ENCODE measurements at places on chromosomes 1 and 21.

DNA sequence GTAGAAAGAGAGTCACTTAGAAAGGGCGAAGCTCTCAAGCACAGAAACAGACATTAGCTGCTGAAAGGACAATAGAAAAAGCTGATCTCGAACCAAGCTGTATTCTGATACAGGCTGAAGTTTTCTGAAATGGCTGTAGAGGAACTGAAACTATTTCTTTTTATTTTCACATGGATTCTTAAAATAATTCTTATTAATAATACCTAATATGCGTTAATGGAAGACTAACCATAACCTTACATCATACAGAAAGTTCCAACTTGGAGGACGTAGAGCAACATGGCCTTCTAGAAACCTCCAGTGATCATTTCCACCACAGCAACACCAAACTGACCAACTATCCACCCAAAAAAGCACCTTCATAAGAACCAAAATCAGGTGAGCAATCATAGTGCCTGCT lies 52.8 kb upstream of the ACADM start:
- DNase-seq: no peak
- H3K27me3 ChIP-seq: no peaks in the 10 kb centered on the region
- no peaks in the 10 kb centered on the region for H3K4me1 ChIP-seq

- H3K27me3 ChIP-seq: no peaks in the 10 kb centered on the region
- no peaks in the 10 kb centered on the region for H3K36me3 ChIP-seq
- no peak overlapping the region for H3K27ac ChIP-seq
- H3K4me1 ChIP-seq: peaks cover 13% of the 10 kb centered on the region
Observed at GRCh38 chr1:172630056-172630818, 28.7 kb upstream of the FASLG start.

DNA sequence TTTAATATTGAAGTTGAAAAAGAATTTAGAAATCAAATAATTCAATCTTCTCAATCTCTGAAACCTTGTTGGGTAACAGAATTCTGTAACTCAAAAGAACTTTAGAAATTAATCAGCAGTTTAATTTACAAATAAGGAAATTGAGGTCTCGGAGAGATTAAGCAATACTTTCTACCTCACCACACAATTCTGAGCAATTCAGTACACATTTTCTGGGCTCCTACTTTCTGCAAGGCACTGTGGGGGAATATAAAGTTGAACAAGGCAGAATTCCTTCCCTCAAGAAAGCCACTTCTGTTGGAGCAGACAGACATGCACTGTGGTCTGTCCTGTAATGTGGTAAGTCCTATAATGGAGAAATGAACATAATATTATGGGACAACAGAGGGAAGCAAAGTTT lies 47.7 kb downstream of the MEF2D start:
- H3K27ac ChIP-seq: no peak overlapping the region
- H3K4me3 ChIP-seq: no peak overlapping the region
- no peak for DNase-seq
- H3K36me3 ChIP-seq: no peaks in the 10 kb centered on the region

GRCh38 chr1:210850556-210850955 lies 283.4 kb downstream of the KCNH1 start:
- H3K4me1 ChIP-seq: no peaks in the 10 kb centered on the region
- no peaks in the 10 kb centered on the region for H3K27me3 ChIP-seq
- no peaks in the 10 kb centered on the region for H3K36me3 ChIP-seq
- H3K27ac ChIP-seq: no peak overlapping the region

GRCh38 chr1:117660271-117660965 lies 54.6 kb downstream of the TENT5C start:
- H3K4me1 ChIP-seq: peaks cover 96% of the 10 kb centered on the region
- no peaks in the 10 kb centered on the region for H3K36me3 ChIP-seq
- H3K27ac ChIP-seq: peak overlapping the region; percentile 94
- H3K4me3 ChIP-seq: peak overlapping the region; percentile 51
- no peak for DNase-seq

DNA sequence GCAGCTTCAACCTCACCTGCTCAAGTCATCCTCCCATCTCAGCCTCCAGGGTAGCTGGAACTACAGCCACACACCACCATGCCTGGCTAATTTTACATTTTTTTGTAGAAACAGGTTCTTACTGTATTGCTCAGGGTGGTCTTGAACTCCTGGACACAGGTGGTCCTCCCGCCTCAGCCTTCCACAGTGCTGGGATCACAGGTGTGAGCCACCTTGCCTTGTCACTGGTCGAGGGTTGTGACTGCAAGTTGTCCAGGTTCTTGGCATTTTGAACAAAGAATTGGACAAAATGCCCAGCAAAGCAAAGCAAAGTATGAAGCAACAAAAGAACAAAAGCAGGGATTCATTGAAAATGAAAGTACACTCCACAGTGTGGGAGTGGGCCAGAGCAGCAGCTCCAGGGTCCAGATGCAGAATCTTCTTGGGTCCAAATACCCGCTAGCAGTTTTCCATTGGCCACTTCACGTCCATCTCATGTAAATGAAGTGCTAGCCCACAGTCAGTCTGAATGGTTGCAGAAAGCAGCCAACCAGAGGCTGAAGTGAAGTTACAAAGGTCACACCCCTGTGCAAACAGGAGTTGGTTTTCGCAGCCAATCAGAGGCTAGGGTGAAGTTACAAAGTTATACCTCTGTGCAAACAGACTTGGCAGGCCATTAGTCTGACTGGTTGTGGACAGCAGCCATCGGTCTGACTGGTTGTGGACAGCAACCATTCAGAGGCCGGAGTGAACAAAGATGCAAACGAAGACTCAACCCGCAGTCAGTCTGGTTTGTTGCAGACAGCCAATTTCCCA lies 109.5 kb upstream of the KIF26B start:
- no peaks in the 10 kb centered on the region for H3K36me3 ChIP-seq
- no peak overlapping the region for H3K4me3 ChIP-seq
- peaks cover 4% of the 10 kb centered on the region for H3K4me1 ChIP-seq
- H3K27me3 ChIP-seq: no peaks in the 10 kb centered on the region
- H3K27ac ChIP-seq: no peak overlapping the region
- DNase-seq: no peak

DNA sequence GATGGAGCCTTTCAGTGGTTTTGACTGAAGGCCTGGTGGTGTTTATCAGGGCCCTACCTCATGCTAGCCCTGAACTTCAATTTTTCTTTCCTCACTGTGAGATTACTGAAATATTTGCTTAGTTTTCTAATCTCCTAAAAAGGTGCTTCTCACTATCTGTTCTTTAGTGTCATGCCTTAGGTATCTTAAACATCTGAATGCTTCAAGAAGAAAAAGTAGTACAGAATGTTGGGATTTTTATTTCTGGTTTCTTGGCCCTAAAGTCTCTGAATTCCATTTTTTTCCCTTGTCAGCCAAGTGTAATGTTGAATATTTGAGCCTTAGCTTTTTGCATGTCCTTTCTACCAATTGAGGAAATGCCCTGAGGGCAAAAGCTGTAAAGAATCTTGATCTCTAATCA lies 47.9 kb upstream of the PRKACB start:
- no peak overlapping the region for H3K4me3 ChIP-seq
- peaks cover 3% of the 10 kb centered on the region for H3K27me3 ChIP-seq
- no peaks in the 10 kb centered on the region for H3K4me1 ChIP-seq
- H3K27ac ChIP-seq: no peak overlapping the region
- DNase-seq: no peak
- no peaks in the 10 kb centered on the region for H3K36me3 ChIP-seq

DNA sequence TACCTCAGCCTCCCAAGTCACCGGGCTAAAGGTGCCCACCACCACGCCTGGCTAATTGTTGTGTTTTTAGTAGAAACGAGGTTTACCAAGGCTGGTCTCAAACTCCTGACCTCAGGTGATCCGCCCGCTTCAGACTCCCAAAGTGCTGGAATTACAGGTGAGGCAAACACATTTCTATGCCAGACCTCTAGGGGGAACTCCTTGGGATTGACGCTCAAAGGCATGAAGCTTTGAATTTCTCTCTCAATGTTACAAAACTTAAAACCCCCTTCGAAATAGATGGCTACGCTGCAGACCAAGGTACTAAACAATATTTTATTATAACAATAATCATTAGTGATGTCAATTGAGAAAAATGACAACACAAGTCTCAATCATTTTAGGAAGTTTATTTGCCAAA lies 330.0 kb downstream of the SETD4 start:
- H3K4me1 ChIP-seq: no peaks in the 10 kb centered on the region
- H3K36me3 ChIP-seq: no peaks in the 10 kb centered on the region
- DNase-seq: no peak
- peaks cover 5% of the 10 kb centered on the region for H3K27me3 ChIP-seq
- no peak overlapping the region for H3K27ac ChIP-seq
- H3K4me3 ChIP-seq: no peak overlapping the region

DNA sequence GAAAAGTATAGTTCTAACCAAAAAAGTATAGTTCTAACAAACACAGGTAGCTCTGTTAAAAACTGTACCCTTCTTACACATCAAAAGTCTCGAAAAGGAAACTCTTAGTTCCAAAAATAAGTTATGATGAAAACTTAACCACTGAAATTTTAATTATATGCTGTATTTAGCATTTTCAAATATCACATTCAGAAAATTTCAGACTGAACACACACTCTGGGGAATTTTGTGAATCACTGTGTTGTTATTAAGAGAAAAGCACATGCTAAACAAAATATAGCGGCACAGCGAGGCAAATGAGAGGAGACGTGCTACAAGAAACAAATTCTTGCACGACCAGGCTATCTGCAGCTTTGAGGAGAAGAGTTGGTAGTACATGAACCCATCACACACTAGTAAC lies 30.4 kb downstream of the VAV3 start:
- H3K36me3 ChIP-seq: no peaks in the 10 kb centered on the region
- no peaks in the 10 kb centered on the region for H3K27me3 ChIP-seq
- peak overlapping the region; percentile 60 for H3K27ac ChIP-seq
- no peak for DNase-seq
- peaks cover 47% of the 10 kb centered on the region for H3K4me1 ChIP-seq

DNA sequence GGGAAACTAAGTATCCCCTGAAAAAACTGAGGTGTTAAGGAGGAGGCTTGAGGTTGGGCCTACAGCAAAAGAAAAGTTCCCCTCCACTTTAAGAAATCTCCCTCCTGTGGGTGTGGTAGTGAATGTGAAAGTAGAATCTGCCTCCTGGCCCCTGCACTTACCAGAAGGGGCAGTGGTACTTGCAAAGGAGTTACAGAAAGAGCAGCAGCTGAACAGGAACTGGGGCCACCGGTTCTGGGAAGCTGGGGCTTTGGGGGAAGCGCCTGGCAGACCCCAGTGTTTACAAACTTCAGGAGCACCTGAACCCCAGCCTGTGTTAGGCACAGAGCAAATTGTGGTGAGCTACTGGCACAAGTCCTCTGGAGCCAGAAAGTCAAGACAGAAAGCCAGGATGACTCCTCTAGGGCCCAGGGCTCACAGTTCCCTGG lies 250.2 kb upstream of the FGGY start:
- no peaks in the 10 kb centered on the region for H3K27me3 ChIP-seq
- H3K36me3 ChIP-seq: no peaks in the 10 kb centered on the region
- no peak overlapping the region for H3K4me3 ChIP-seq
- peak; percentile 30 for DNase-seq
- peak overlapping the region; percentile 38 for H3K27ac ChIP-seq

- H3K4me1 ChIP-seq: peaks cover 12% of the 10 kb centered on the region
- H3K27me3 ChIP-seq: no peaks in the 10 kb centered on the region
- H3K27ac ChIP-seq: no peak overlapping the region
Observed at GRCh38 chr1:31989964-31990363, 23.7 kb upstream of the KHDRBS1 start.

DNA sequence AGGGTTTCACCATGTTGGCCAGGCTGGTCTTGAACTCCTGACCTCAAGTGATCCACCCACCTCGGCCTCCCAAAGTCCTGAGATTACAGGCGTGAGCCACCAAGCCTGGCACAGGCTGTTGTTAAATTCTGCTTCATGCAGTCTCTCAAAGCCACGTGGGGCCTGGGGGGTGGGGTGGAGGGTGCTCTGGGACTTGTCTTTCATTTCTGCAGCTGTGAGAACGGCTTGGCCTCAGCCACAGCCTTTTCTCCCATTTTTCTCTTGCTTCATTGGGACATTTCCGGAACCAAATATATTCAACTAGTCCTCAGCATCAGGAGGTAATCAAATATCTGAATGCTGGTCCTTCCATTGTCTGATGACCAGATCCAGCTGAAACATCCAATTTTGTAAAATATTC lies 27.6 kb upstream of the KCNE2 start:
- DNase-seq: no peak
- H3K27me3 ChIP-seq: no peaks in the 10 kb centered on the region
- no peaks in the 10 kb centered on the region for H3K4me1 ChIP-seq
- no peak overlapping the region for H3K27ac ChIP-seq

DNA sequence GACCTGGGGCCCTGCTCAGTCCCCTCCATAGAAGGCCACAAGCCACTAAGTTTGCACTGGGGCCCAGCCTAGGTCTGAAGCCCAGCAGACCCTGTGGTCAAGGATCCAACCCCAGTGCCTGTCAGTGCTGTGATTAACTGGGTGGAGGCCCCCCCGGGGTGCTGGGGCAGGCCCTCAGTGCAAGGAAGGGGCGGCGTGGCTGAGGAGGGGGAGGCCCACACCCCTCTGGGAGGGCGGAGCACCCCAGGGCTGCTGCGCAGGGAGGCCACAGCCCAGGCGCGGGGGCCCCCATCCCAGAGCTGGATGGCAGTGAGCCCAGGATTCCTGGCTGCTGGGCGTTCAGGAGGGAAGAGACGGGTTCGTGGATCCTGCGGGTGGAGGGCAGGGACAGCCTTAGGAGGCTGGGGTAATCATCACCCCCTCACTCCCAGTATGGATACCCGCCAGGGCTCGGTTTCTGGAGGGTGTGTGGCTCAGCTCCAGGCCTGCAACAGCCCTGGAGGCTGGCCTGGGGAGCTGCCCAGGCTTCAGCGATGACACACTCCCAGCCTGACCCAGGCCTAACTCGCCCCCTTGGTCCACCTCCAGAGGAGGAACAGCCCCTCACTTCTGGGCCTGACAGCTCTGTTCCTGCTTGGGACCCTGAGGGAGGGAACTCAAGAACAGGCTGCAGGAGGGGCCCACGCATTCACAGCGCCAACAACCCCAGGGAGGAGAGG lies 890 bp downstream of the GJC2 start:
- H3K27me3 ChIP-seq: no peaks in the 10 kb centered on the region
- peaks cover 19% of the 10 kb centered on the region for H3K36me3 ChIP-seq
- no peaks in the 10 kb centered on the region for H3K4me1 ChIP-seq
- DNase-seq: no peak
- no peak overlapping the region for H3K27ac ChIP-seq

- DNase-seq: peak; percentile 40
- H3K4me1 ChIP-seq: peaks cover 58% of the 10 kb centered on the region
- H3K36me3 ChIP-seq: peaks cover 10% of the 10 kb centered on the region
- peak overlapping the region; percentile 61 for H3K4me3 ChIP-seq
- no peaks in the 10 kb centered on the region for H3K27me3 ChIP-seq
- H3K27ac ChIP-seq: peak overlapping the region; percentile 77
Observed at GRCh38 chr1:15411593-15412137, 2.0 kb downstream of the EFHD2 start.
